ENCODE measurements at places on chromosomes 2 and 18. TPM values are rescaled to one million over a fixed set of nuclear protein-coding genes. Genes with fewer than 3 reads are reported as not detected.

The ST8SIA3 gene
- polyA plus RNA-seq, result not detected

GRCh38 chr18:80137976-80138375, 28.9 kb downstream of the ADNP2 start:
- no peak overlapping the region for H3K4me3 ChIP-seq
- no peaks in the 10 kb centered on the region for H3K27me3 ChIP-seq
- H3K27ac ChIP-seq, result no peak overlapping the region
- no peak for DNase-seq
- peaks cover 27% of the 10 kb centered on the region for H3K36me3 ChIP-seq

- DNase-seq, result no peak
- H3K4me1 ChIP-seq, result no peaks in the 10 kb centered on the region
Observed at GRCh38 chr18:69250305-69251151, 150.2 kb upstream of the DOK6 start.

GRCh38 chr18:54116541-54117257, 107.8 kb downstream of the MBD2 start:
- no peaks in the 10 kb centered on the region for H3K4me1 ChIP-seq
- H3K27ac ChIP-seq, result no peak overlapping the region
- H3K4me3 ChIP-seq, result no peak overlapping the region
- DNase-seq, result no peak
- peaks cover 7% of the 10 kb centered on the region for H3K27me3 ChIP-seq

- no peak overlapping the region for H3K27ac ChIP-seq
- H3K27me3 ChIP-seq, result no peaks in the 10 kb centered on the region
- no peak for DNase-seq
- no peaks in the 10 kb centered on the region for H3K4me1 ChIP-seq
- no peaks in the 10 kb centered on the region for H3K36me3 ChIP-seq
Observed at GRCh38 chr2:173171321-173171720, 95.7 kb downstream of the MAP3K20 start.

DNA sequence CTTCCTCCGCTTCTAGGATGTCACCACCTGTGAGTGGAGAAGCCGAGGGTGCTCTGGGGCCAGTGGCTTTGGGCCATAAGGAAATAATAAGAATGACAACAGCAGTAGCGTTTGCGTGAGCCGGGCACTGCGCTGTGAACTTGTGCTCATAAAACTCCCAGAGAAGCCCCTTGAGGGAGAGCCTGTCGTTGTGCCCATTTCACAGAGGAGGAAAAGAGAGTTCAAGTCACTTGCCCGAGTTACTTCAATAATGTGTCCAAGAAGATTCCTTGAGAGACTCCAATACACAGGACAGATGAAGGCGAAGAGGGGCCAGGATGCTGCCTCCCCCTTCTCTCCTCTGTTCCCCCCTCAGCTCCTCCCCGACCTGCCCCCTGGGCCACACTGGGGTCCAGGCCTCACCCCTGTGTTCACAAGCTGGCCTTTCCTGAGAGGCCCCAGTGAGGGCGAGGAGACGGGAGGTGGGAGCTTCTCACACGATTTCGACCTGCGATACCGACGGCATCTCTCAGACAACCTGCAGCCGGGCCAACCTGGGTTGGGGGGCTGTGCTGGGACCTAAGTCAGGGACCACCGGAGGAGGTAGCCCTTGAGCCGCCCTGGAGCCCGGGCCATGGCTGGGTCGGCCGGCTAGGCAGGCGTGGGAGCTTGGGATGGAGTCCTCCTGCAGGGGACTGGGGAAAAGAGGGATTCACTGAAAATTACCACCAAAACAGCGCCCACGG, 53.5 kb upstream of the UBE2F start:
- H3K36me3 ChIP-seq, result no peaks in the 10 kb centered on the region
- no peak overlapping the region for H3K27ac ChIP-seq
- no peak for DNase-seq
- H3K4me1 ChIP-seq, result no peaks in the 10 kb centered on the region

- H3K4me3 ChIP-seq, result no peak overlapping the region
- H3K36me3 ChIP-seq, result no peaks in the 10 kb centered on the region
- H3K4me1 ChIP-seq, result peaks cover 21% of the 10 kb centered on the region
- DNase-seq, result no peak
- H3K27me3 ChIP-seq, result no peaks in the 10 kb centered on the region
- no peak overlapping the region for H3K27ac ChIP-seq
Observed at GRCh38 chr2:9558948-9559381, 3.3 kb upstream of the ADAM17 start.

All from CD14-positive monocyte (primary cell).